ENCODE measurements at places on chromosomes 6 and 20.

- DNase-seq = no peak
Observed at GRCh38 chr6:21636876-21637275, 43.3 kb downstream of the SOX4 start.

DNA sequence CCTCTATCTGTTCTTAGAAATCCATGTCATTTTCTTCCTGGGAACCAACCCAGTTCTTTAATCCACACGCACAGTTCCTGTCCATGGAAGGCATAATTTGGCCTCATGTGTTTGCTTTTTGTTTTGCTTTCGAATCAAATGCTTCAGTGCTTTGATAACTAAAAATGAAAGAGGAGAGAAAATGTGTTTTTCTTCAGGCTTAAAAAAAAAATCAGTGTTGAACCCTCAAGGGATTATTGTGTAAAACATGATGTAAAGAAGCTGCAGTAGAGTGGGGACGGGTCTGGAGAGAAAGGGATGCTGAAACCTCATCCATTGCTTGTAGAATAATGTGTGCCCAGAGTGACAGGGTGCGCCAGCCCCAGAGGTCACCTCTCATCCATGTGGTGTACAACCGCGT, 197.5 kb upstream of the JARID2 start:
- DNase-seq = no peak

GRCh38 chr6:134938896-134939295, 11.0 kb downstream of the ALDH8A1 start:
- no peak for DNase-seq

GRCh38 chr6:1363729-1364572, 25.4 kb upstream of the FOXF2 start:
- no peak for DNase-seq

DNA sequence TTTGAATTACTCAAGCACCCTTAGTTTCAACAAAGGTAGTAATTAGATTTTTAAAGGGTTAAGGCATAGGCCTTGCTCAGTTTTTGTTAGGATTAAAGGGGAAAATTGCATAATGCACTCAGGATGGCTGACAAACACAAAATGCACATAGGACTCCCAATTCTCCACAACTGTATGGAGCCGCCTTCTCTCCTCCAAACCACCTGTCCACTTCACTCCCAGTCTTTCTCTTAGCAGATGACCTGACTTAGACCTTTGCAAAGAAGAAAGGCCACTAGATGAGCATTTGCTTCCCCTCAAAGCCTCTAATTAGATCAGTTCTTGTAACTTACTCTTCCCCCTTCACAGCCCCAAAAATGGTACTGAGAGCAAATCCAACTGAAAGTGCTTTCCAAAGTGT, 20.1 kb downstream of the NSFL1C start:
- DNase-seq = no peak

- DNase-seq = peak; percentile 69
Observed at GRCh38 chr6:33000055-33000454, 9.3 kb downstream of the HLA-DOA start.

- DNase-seq = no peak
Observed at GRCh38 chr6:20463396-20463795, 61.7 kb downstream of the E2F3 start.

DNA sequence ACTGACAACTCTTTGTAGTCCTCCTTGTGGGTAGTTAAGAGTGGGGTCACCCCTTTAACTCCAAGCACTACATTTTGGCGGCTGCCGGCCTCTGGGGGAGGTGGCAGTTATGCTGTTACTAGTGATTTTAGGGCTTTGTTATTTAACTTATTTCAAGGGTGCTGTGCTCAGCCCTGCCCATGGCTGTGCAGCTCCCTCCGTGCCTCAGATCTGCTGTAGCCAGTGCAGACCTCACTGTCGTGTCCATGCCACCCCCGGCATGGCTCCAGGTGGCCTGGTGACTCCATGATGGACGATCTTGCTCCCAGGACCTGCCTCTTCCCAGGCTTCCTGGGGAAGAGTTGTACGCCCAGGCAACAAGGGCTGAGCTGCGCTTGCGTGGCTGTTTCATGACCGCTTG, 15.4 kb downstream of the UQCC2 start:
- no peak for DNase-seq

DNA sequence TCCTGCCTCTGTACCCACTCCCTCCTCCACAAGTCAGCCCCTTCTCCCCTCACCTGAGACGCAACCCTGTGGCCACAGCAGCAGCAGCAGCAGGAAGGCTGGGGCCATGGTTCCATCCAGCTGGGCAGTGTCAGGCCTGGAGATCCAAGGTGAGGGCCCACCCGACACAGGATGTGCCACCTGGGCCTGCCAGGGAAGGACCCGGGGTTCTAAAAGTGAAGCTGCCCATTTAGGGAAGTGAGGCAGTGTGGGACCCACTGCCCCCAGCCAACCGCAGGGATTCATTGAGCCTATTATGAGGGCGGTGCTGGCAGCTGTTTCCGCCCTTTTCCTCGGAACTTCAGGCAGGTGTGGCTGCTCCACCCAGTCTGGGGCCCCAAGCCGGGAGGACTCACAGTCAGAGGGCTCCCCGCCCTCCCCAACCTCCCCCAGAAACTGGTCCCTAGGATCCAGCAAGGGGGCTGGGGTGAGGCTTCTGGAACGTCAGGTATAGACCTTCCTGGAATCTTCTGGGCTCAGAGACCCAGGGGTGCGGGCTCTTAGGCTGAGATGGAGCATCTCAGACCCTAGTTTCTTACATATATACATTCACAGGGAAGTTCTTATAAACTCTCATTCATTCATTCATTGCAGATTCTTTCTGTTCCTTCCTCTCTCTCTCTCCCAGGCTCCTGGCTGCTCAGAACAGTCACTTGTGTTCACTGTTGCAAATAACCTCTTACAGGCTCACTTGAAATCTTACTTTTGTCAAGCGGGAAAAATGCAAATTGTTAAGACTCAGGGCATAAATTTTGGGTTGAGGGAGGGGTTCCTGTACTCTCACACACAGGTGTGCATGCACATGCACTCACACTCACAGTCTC, at the start of gene TREML2:
TSS of gene TREML2 (minus strand) at position 249 of the 863 bp plus-strand sequence. CDS start at position 108, 141 bp downstream.
- DNase-seq = no peak

DNA sequence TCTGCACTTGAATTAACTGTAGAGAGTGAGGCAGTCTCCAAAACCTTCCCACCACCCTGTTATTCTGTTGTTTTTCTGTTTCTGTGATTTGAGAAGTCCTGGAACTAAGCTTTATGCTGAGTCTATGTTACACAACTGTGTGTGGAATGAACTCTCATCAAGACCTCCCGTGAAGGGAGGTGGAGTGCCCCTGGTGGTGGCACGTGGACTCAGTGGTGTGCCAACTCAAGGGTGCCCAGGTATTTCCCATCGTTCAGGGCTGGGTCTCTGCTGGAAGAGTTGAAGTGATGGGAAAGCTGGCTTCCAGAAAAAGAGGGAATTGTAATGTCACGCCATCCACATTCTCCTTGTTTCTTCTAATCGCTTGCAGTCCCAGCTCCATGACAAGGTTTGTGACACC, 374.2 kb downstream of the SMOC2 start:
- no peak for DNase-seq

- DNase-seq = no peak
Observed at GRCh38 chr20:18527836-18528235, 20.1 kb downstream of the SEC23B start.

DNA sequence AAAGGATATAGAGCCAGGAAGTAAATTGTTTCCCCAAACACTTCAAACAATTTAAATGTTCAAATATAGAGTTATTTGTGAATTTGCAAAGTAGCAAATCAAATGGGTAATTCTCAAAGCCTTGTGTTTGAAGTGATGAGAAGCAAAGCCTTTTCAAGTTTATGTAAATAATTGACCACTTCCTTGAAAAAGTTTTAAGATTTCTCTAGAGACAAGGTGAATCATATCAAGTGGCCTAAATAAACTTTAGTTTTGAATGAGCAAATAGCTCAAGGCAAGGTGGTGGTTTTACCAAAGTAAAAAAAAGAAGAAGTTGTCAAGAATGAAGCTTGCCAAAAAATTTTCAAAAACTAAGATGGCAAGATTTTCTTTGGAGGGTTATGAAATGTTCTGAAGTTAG, 42.6 kb upstream of the IFNGR1 start:
- no peak for DNase-seq

- DNase-seq = peak; percentile 77
Observed at GRCh38 chr20:38222231-38222922, 38.2 kb downstream of the KIAA1755 start.

GRCh38 chr20:62952373-62952967, at the start of gene SLC17A9:
Gene SLC17A9 (plus strand): TSS chr20:62952709. CDS start chr20:62952831, 122 bp downstream.
- no peak for DNase-seq

DNA sequence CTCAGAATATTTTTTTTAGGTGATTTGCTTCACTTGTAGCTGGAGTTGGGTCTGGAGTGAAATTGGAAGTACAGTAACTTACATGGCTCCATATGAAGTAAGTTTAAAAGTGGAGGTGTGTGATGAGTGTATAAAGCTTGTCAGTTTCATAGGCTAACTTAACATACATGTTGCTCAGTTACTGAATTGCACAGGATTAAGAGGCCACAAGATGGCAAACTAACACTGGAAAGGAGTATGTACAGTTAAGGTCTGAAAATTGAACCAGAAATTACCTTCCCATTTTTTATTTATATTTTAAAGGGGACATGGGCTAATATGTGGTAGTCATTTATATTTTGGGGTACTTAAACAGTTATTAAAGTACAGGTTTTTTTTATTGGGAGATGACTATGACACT, 45.3 kb upstream of the SMIM8 start:
- peak; percentile 28 for DNase-seq

DNA sequence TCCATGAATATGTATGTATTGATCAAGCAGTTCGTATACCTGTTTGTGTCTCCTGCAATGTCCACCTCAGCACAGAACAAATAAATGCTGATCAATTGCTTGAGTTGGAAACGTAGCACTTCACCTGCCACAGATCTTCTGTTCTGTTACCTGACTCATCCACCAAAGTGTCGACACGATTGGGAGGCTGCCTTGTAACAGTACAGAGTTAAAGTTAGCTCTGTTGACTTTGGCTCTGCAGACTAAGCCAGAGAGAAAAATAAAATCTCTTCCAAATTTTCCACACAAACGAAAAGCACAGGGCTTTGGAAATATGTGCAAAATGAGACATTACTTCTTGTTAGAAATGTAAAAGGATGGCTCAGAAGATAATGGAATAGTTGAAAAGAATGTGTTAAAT, 245.4 kb downstream of the NRN1 start:
- DNase-seq = no peak

GRCh38 chr20:49399329-49399728, 83.1 kb downstream of the KCNB1 start:
- no peak for DNase-seq

GRCh38 chr20:63290677-63291472, 2.1 kb upstream of the COL20A1 start:
- DNase-seq = no peak

DNA sequence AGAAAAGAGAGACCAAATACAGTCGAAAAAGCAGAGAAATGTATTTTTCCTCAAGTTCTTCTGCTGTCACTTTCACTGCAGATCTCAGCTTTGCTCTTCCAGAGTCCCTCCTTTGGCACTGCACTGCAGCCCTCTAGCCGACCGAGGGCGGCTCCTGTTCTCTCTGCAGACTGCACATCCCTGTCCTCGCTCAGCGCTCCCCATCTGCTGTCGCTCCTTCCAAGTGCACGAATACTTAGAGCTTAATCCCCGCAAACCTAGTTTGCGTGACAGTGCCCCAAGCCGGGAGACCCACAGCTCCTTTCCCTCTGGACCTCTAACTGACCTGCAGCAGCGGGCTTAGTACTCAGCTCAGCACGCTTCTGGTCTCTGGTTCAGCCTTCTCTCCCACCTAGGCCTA, 15.2 kb downstream of the RPP21 start:
- no peak for DNase-seq

DNA sequence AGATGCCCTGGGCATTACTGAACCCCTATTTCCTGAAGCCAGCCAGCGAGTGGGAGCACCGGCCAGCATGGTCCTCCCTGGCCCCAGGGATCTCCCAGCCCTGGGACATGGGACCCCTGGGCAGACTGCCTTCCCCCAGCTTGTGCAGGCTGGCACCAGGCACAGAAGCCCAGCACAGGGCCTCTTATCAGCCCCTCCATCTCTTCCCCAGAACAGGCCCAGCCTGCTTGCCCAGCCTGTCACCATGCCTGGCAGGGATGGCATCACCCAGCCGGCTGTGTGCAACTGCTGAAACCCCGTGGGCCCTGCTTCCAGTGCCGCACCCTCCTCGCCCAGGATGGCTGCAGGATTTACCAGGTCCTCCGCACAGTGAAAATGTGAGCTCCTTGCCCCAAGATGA, 6.1 kb upstream of the OSBPL2 start:
- DNase-seq = no peak

DNA sequence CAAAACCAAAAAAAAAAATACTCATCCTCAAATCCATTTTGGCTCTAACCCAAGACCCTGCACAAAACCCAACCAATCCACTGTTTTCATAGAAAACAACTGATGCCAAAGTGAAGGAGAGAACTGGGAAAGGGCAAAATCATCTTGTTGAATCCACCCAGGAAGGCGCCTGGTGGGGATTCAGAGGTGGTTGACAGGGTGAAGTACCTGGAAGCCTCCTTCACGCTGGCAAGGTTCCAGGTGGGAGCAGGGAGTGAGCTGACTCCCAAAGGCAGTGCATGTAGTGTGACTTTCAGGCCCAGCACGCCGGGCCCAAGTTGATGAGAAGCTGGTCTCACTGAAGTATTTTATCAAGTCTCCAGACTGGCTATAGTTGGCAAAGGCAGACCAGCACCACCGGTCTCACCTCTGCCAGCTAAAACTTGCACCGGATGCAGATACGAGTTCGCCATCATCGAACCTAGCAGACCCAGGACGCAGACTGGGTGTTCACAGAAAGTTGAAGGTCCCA, 16.5 kb downstream of the PPP1R10 start:
- DNase-seq = no peak

GRCh38 chr6:160791981-160792418, 90.0 kb downstream of the PLG start:
- no peak for DNase-seq

DNA sequence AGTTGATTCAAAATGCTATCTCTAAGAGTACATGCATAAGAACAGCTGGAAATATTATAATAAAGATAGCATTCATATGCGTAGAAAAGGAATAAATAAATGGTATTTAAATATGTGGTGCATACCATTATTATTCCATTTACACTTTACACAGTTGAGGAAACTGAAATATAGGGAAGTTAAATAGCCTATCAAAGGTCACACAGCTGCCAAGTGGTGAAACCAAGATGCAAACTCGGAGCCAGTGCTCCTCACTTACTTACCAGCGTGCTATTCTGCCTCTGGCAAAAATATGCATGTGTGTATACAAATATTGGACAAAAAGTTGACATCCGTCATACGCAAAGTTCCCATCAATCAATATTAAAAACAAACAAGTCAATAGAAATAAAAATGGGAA, 22.3 kb upstream of the ANKEF1 start:
- no peak for DNase-seq

DNA sequence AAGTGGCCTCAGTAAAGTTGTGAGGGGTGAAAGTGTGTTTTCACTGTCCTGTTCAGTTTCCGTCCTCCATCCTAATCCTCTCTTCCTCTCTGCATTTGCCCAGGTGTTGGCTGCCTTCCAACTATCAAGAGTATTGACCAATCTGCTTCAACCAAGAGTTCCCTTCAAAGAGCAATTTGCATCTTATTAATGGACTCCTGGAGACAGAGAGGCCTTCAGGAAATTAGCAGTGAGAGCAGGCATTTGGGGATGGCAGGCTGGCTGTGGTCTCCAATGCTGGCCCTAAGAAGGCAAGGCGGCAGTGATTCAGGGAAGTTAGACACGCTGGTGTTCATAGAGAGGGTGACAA, 77.2 kb downstream of the GPR6 start:
- peak; percentile 70 for DNase-seq

GRCh38 chr6:24497254-24497970, 2.6 kb downstream of the ALDH5A1 start:
- DNase-seq = no peak

- no peak for DNase-seq
Observed at GRCh38 chr6:130026859-130027258, 8.5 kb downstream of the L3MBTL3 start.

GRCh38 chr6:33944686-33945411, 141.0 kb upstream of the MLN start:
- no peak for DNase-seq

Measured in NCI-H526 (cell line).